Right lung (tissue), 10 donors: ENCODE measurements at places on chromosomes 12 and 14. TPM values are rescaled to one million over a fixed set of nuclear protein-coding genes. Genes with fewer than 3 reads are reported as not detected.

- DNase-seq, result no peak
Observed at GRCh38 chr12:55707841-55708694, at the start of gene ITGA7. Gene ITGA7 (minus strand): TSS chr12:55707904. CDS start chr12:55707682, 222 bp downstream.

BDKRB2 gene
- 1.1 TPM for polyA plus RNA-seq

GRCh38 chr14:64234877-64235651 is 59.1 kb downstream of the ESR2 start:
- DNase-seq, result no peak

DNA sequence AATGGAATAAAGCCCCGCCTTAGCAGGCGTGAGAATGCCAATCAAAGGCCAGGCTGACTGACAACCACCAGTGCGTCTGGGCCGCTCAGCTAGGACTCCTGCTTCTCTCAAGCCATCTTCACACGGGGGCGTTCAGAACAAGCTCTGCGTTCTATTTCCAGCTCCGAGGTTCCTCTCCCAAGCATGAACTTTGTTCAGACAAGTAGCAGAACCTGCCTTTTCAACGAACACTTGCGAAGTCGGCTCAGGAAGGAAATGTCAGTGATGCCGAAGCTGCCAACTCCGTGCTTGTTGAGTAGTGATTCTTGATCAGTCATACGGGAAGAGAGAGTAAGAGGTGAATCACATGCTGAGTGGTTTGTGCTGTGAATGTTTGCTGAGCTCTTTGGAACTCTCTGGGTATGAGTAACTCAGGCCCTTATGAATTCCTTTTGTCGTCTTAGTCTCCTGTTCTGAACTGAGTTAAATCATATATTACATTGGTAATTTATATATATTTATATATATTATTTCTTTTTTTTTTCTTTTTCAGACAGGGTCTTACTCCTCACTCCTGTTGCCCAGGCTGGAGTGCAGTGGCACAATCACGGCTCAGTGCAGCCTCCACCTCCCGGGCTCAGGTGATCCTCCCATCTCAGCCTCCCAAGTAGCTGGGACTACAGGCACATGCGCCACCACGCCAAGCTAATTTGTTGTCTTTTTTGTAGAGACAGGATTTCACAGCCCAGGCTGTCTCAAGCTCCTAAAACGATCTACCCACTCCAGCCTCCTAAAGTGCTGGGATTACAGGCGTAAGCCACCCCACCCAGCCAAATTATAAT is 29.4 kb upstream of the BCL7A start:
- DNase-seq, result peak; percentile 29

TMEM260 gene
- polyA plus RNA-seq, result 34.0 TPM

IL23A gene
- polyA plus RNA-seq, result 0.75 TPM

LGALS3 gene
- 63.4 TPM for polyA plus RNA-seq

TAPBPL gene
- polyA plus RNA-seq, result 20.3 TPM

- no peak for DNase-seq
Observed at GRCh38 chr12:16063726-16064125, 152.6 kb downstream of the DERA start.

GRCh38 chr14:43123544-43123943 is 1383.5 kb downstream of the FSCB start:
- DNase-seq, result no peak

KLHL33 gene
- 0.23 TPM for polyA plus RNA-seq

TPPP2 gene
- polyA plus RNA-seq, result 0.23 TPM

RERG gene
- polyA plus RNA-seq, result 11.8 TPM

- DNase-seq, result no peak
Observed at GRCh38 chr12:65560286-65560685, 264.0 kb upstream of the HMGA2 start.

DNA sequence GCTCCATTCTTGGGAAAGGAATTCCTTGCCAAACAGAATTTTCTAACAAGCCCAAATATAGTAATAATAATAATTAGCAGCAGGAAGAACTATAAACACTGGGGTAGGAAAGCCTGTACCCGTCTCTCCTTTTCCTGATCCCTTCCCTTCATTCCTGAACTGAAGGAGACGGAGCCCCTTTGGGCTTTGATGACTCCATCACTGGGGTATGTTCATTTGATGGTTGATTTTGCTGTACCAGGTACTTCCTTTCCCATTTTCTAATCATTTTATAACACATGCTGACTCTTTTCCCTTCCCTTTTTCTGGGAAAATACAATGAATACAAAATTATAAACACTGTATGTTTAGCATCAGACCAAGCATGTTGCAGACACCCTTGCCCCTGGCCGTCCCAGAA is 3.6 kb upstream of the RCOR1 start:
- DNase-seq, result no peak

FCF1 gene
- 76.1 TPM for polyA plus RNA-seq

DLGAP5 gene
- polyA plus RNA-seq, result 14.7 TPM

GRCh38 chr12:116361414-116362223 is 84.1 kb upstream of the MED13L start:
- no peak for DNase-seq

DNA sequence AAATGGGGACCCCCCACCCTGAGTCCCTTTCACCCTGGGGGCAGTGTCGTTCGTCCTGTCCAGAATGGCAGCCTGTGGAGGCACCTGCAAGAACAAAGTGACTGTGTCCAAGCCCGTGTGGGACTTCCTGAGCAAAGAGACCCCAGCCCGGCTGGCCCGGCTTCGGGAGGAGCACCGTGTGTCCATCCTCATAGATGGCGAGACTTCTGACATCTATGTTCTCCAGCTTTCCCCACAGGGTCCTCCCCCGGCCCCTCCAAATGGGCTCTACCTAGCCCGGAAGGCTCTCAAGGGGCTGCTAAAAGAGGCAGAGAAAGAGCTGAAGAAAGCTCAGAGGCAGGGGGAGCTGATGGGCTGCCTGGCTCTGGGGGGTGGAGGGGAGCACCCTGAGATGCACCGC is 2.2 kb downstream of the DTX3 start:
- no peak for DNase-seq

KLHDC1 gene
- 8.4 TPM for polyA plus RNA-seq

EID3 gene
- polyA plus RNA-seq, result 6.6 TPM

DNA sequence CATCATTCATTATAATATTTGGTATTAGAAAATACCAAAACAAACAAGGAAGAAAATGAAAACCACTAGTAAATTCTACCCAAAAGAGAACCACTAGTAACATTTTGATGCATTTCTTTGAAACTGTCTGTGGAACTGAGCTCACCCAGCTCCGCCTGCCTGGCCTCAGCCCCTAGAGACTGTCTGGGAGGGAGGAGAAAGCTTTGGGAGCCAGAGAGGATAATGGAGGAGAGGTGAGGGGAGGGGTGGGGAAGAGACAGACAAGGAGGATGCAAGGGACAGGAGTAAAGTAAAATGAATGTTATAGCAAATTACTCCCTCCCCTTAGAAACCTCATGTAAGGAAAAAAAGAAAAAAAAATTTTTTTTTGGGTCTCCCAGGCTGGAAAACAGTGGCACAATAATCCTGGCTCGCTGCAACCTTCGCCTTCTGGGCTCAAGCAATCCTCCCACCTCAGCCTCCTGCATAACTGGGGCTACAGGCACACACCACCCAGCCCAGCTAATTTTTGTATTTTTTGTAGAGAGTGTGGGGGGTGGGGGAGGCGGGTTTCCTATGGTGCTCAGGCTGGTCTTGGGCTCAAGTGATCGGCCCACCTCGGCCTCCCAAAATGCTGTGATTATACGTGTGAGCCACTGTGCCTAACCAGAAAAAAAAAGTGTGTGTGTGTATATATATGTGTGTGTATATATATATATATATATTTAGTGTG is 3.2 kb upstream of the MMP19 start:
- no peak for DNase-seq

RHOJ gene
- 45.1 TPM for polyA plus RNA-seq

CLEC1B gene
- polyA plus RNA-seq, result 1.3 TPM

- DNase-seq, result no peak
Observed at GRCh38 chr12:11821386-11822080, 172.1 kb downstream of the ETV6 start.

MMP14 gene
- 216 TPM for polyA plus RNA-seq

GRCh38 chr12:93570552-93571364 is 1.7 kb upstream of the SOCS2 start:
- DNase-seq, result peak; percentile 98

CMA1 gene
- 0.49 TPM for polyA plus RNA-seq

GMFB gene
- polyA plus RNA-seq, result 65.6 TPM

GRCh38 chr12:2138871-2139308 is 86.1 kb downstream of the CACNA1C start:
- DNase-seq, result no peak

- DNase-seq, result no peak
Observed at GRCh38 chr12:116651089-116651488, 86.8 kb downstream of the SPRING1 start.

DNA sequence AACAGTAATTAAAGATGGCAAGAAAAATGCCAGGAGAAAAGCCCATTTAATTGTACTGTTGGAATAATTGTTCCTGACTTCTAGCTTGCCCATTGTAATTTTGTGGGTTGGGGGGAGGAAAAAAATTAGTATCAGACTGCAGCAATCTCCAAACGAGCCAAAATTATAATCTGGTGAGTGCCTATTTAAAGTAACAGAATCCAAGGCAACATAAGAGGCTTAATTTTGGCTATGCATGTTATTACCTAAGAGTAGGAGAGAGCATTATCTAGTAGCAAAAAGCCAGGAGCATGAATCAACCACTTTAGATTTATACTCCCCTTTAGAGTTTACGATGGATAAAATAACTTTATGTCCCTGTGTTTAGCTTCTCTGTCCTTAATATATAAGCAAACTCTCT is 14.6 kb upstream of the DENND5B start:
- no peak for DNase-seq

- DNase-seq, result no peak
Observed at GRCh38 chr14:36805131-36805559, 143.5 kb downstream of the PAX9 start.

- peak; percentile 82 for DNase-seq
Observed at GRCh38 chr14:65095633-65096205, 6.6 kb downstream of the MAX start.

MARCHF9 gene
- polyA plus RNA-seq, result 20.1 TPM

- DNase-seq, result no peak
Observed at GRCh38 chr12:101855364-101855884, 22.0 kb upstream of the DRAM1 start.

GRCh38 chr12:81395431-81395830 is 317.6 kb downstream of the ACSS3 start:
- DNase-seq, result no peak

ZNF705A gene
- not detected for polyA plus RNA-seq

DNA sequence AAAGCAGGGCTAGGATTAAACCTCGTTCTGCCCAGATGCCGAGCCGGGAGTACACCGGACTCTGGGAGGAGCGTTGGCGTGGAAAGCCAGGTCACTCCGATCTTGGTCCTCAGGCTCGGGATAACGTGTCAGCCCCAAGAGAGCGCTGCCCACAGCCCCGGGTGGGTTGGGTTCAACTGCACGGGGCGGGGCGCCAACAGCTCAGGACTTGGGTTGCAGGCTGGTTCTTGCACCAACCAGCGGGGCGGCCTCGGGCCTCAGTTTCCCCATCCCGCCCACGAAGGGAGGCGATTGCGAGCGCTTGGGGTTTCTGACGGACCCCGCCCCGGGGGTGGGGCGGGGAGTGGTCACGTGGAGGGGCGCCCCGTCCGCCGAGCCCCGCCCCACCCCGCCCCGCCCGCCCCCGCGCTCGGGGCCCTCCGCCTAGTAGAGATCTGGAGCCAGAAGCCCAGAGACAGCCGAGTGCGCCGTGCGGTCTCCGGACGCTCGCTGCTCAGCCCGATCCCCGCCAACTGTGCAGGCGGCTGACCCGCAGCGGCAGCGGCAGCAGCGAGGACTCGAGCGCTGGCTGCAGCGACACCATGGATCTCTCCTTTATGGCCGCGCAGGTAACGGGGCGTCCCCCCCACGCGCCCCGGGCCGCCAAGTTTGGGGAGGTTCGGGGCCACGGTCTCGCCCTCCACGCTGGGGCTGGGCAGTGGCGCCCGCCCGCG is at the start of gene C14orf132:
C14orf132 (plus strand) TSS at position 443 of the 713 bp plus-strand sequence; CDS start at position 582, 139 bp downstream.
- no peak for DNase-seq

GRCh38 chr14:67759916-67760315 is 56.5 kb downstream of the ZFYVE26 start:
- no peak for DNase-seq

GRCh38 chr12:47885566-47885965 is 19.2 kb downstream of the VDR start:
- DNase-seq, result no peak

DNA sequence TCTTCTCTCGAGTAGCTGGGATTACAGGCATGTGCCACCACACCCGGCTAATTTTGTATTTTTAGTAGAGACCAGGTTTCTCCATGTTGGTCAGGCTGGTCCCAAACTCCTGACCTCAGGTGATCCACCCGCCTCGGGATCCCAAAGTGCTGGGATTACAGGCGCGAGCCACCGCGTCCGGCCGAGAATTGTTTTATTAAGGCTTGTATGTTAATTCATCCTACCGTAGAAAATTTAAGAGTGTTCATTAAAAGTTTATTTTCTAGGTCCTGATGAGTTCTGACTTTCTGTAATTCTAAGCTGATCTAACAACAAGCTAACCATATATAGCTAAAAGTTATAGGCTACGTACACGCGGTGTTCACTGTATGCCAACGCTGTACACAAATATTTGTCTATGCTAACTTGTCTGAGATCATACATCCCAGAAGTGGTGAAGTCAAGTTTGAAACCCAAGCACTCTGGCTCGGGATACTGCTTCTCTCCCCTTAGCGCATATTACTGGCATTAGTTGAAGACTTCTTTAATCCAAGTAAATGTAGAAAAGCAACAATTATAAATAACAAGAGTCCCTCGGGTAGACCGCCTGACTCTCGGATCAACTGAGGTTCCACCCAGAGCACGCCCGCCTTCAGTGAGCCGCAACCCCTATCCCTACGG is 570 bp upstream of the MRPS35 start:
- no peak for DNase-seq

GRCh38 chr12:109126784-109127183 is 10.4 kb downstream of the ACACB start:
- DNase-seq, result peak; percentile 52
